Activated T-cell treated with anti-CD3 and anti-CD28 coated beads, Interleukin-2, amount 50 U/mL, for 4 hours (primary cell): ENCODE measurements at places on chromosomes 2 and 18.

DNA sequence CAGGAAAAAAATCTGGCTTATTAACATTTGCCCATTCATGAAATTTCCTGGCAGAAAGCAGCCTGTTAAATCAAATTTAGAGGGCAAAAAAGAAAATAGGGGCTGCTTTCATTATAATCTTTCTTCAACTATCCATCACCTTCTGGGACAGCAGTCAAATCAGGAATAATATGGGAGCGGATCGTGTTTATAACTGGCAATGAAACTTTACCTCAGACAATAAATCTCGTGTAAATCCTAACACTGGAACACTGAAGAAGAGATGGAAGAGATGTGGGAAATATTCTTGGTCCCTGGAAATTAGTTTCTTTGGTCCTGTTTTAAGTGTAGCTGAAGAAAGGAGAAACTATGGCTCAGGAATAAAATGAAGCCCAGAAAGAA, 77.5 kb upstream of the SERTAD2 start:
- DNase-seq: no peak

DNA sequence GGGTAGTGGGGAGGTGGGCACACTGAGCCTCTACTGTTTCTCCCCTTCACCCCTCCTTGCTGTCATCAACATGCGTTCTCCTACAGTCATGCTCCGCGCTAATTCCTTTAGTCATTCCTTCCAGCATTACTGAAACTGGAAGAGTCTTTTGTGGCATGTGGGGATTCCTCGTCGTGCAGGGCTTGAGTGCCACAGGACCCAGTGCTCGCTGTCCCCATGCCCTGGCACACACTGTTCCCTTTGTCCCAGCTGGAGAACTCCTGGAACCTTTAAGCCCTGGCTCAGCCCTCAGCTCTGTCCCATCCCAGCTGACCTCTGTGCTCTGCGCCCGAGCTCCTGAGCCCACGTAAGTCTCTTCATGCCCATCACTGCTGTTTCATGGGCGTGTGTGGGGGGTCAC, 42.1 kb downstream of the ODC1 start:
- DNase-seq: no peak

DNA sequence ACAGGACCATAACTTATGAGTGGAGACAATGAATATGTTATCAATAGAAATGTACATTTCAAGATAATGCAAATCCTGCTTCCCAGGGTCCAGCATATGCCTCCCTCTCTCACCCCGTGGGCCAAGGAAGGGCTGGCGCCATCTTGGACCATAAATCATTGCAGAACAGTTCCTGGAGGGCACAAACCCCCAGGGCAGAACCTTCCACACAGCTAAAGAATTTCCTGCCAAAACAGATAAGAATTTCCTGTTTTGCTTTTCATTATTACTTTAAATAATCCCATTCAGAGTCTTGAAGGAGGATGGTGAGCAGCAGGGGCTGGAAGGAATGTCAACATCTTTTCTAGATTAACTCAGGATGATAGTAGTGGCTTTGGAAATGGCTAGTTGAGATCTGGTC, 53.7 kb downstream of the EHD3 start:
- DNase-seq: no peak

GRCh38 chr18:42437646-42438045, 482.6 kb downstream of the PIK3C3 start:
- DNase-seq: no peak

- no peak for DNase-seq
Observed at GRCh38 chr2:205338156-205338555, 344.1 kb upstream of the NRP2 start.

GRCh38 chr2:191565120-191565519, 112.8 kb upstream of the NABP1 start:
- DNase-seq: no peak

- DNase-seq: no peak
Observed at GRCh38 chr2:130839011-130839780, 2.5 kb downstream of the ARHGEF4 start.

GRCh38 chr18:14074187-14074586, 58.0 kb downstream of the ZNF519 start:
- no peak for DNase-seq

- no peak for DNase-seq
Observed at GRCh38 chr2:44650796-44651195, 289.0 kb downstream of the CAMKMT start.

- DNase-seq: no peak
Observed at GRCh38 chr2:238986491-238987351, 138.8 kb downstream of the TWIST2 start.
